ENCODE measurements at places on chromosomes 11 and 22.

DNA sequence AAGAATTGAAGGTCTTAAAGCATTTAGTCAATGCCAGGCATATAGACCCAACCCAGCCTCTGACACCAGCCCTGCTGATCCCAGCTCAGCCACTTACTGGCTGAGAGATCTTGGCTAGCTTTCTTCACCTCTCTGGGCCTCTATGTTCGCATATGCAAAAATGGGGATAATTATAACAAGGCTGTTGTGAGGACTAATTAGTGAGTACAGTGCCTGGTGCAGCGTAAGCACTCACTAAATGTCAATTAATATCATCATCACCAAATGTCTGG is 10.5 kb downstream of the CHST1 start:
- DNase-seq, result no peak

DNA sequence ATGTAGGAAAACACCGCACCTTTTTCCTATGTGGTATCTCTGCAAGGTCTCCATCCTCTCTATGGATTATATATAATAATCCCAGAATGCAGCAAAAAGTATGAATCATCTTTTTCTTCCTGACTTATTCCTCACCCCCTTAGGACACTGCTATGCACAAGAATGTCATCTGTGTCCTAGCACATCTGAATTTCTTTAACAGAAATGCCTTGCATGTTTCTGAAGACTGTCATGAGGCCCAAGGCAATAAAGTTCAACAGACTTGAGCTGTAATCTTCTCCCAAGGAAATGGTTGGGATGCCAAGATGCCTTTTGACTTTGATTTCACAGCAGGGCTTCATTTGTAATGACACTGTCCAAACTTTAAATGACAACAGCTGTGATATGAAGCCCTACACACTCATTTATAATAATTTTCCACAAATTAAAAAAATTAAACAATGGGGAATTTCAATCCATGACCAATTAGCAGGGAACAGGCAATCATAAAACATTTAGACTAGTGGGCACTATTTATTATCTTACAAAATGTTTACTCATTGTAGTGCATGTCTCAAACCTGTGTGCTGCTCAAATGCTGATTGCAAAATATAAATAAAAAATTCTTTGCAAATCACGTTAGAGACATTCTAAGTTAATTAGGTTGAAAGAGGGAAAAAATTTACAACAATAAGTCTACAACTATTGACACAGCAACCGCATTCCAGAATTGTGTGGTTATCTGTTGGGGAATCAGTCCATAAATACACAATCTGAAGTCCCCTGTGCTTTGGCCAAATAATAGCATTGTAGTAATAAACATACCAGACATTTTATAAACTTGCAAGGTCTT is 242.3 kb downstream of the SWAP70 start:
- DNase-seq, result no peak

DNA sequence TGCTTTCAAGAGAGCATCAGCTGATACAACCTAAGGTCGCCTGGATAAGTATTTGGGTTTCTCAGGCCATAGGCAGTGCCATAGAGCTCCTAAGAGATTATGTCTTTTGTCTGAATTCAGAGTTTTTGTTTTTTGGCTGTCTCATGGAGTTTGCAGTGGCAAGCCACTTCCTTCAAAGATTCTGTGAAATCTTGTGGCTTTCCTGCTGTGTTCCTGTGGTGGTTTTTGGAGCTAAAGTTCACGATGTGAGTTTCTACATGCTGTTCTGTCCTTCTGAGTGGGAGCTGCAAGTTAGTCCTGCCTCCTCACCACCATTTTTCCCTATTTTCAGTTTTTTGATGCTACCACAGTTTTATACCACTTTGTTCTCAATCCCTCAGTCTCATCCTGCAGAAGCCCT is 111.4 kb downstream of the COMMD9 start:
- no peak for DNase-seq

GRCh38 chr11:4921796-4922195 is 2.3 kb downstream of the OR51G1 start:
- no peak for DNase-seq
